ENCODE measurements at places on chromosomes 6 and 20. TPM values are rescaled to one million over a fixed set of nuclear protein-coding genes. Genes with fewer than 3 reads are reported as not detected.

DNA sequence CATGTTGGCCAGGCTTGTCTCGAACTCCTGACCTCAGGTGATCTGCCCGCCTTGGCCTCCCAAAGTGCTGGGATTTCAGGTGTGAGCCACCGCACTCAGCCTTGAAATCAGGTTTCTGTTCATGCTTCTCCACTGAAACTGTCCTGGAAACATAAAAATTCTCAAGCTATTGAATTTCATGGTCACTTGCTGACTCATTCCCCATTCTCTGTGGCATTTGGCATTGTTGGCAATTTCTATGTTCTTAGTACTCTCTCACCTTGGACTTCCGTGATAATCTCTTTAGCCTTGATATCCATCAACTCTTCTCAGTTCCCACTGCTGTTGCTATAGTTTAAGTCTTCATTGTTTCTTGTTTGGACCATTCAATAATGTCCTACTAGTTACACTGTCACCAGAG, 6.2 kb downstream of the SEL1L2 start:
- H3K4me3 ChIP-seq: no peak overlapping the region
- no peaks in the 10 kb centered on the region for H3K36me3 ChIP-seq

GRCh38 chr6:15921243-15921642, 207.6 kb upstream of the MYLIP start:
- no peak for DNase-seq
- peaks cover 11% of the 10 kb centered on the region for H3K27me3 ChIP-seq
- no peak overlapping the region for H3K27ac ChIP-seq

- H3K4me3 ChIP-seq: no peak overlapping the region
- H3K36me3 ChIP-seq: peaks cover 1% of the 10 kb centered on the region
- DNase-seq: no peak
- H3K4me1 ChIP-seq: peaks cover 2% of the 10 kb centered on the region
Measured at GRCh38 chr6:7426447-7427169, 37.0 kb downstream of the RIOK1 start.

GRCh38 chr6:25898289-25898977, 24.4 kb upstream of the SLC17A3 start:
- H3K4me3 ChIP-seq: no peak overlapping the region
- peak overlapping the region; percentile 63 for H3K27ac ChIP-seq
- DNase-seq: no peak
- H3K4me1 ChIP-seq: peaks cover 25% of the 10 kb centered on the region
- H3K36me3 ChIP-seq: no peaks in the 10 kb centered on the region
- H3K27me3 ChIP-seq: no peaks in the 10 kb centered on the region

DNA sequence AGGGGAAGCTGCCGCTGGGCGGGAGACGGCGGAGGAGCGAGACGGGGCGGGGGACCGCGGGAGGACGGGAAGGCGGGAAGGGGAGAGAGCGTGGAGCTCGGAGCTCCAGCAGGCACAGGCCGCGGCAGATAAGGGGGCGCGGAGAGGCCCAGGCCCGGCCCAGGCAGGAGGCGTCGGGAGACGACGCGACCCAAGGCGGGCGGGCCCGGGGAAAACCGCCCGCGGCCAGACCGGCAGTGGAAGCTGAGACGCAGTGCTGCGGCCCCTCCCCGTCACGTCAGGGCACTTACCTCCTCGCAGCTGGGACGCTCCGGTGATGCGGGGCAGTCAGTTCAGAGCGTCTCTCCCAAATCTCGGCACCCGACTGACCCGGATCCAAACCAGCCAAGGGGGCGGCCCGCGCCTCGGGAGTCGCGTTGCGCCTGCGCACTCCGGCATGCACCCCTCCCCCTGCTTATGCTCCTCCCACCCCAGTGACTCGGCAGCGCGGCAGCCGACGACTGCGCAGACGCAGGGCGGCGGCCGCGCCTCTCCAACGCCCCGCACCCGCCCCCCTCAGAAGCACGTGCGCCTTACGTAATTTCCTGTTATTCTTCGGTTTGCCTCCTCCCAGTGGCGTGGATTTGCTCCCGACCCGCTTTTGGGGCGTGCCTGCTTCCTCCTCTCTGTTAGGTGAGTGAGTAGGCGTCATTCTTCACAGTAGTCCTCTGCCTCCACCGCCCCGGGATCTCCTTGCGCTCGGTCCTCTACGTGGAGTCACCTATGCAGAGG, at the start of gene OSER1:
Gene OSER1 (minus strand): TSS at position 366 of the 771 bp plus-strand sequence. CDS start 3,814 bp downstream, outside the sequence.
- H3K27ac ChIP-seq: peak within 1 kb of the TSS; percentile 100
- H3K4me3 ChIP-seq: peak within 1 kb of the TSS; percentile 100
- no peaks in the 10 kb centered on the region for H3K27me3 ChIP-seq
- H3K4me1 ChIP-seq: peaks cover 56% of the 10 kb centered on the region
- DNase-seq: peak; percentile 96
- peaks cover 7% of the 10 kb centered on the region for H3K36me3 ChIP-seq

- no peaks in the 10 kb centered on the region for H3K27me3 ChIP-seq
- no peak for DNase-seq
- H3K4me1 ChIP-seq: peaks cover 54% of the 10 kb centered on the region
- no peak overlapping the region for H3K4me3 ChIP-seq
- peaks cover 18% of the 10 kb centered on the region for H3K36me3 ChIP-seq
Measured at GRCh38 chr20:25553819-25554296, 31.5 kb downstream of the NINL start.

GRCh38 chr6:40803897-40804702, 216.9 kb upstream of the LRFN2 start:
- H3K27ac ChIP-seq: no peak overlapping the region
- no peak for DNase-seq
- no peak overlapping the region for H3K4me3 ChIP-seq
- H3K4me1 ChIP-seq: peaks cover 6% of the 10 kb centered on the region

DNA sequence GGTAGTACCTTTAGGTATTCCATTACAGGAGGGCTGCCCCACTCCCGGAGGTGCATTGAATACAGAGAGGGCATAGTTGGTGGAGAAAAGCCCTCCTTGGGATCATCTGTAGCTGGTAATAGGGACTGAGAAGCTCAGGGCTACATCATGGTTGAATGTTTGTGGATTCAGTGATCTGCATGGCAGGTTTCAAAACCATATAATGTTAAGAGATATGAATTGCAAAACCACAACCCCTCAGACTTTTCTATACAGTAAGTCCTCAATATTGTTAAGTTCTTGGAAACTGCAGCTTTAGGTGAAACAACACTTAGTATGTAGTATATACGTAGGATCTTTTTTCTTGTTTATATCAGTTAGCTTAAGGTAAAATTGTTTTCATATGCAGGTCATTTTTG, 11.3 kb downstream of the TULP4 start:
- peaks cover 17% of the 10 kb centered on the region for H3K4me1 ChIP-seq
- no peaks in the 10 kb centered on the region for H3K27me3 ChIP-seq
- H3K36me3 ChIP-seq: peaks cover 11% of the 10 kb centered on the region
- peak overlapping the region; percentile 25 for H3K27ac ChIP-seq
- DNase-seq: no peak
- H3K4me3 ChIP-seq: no peak overlapping the region

DNA sequence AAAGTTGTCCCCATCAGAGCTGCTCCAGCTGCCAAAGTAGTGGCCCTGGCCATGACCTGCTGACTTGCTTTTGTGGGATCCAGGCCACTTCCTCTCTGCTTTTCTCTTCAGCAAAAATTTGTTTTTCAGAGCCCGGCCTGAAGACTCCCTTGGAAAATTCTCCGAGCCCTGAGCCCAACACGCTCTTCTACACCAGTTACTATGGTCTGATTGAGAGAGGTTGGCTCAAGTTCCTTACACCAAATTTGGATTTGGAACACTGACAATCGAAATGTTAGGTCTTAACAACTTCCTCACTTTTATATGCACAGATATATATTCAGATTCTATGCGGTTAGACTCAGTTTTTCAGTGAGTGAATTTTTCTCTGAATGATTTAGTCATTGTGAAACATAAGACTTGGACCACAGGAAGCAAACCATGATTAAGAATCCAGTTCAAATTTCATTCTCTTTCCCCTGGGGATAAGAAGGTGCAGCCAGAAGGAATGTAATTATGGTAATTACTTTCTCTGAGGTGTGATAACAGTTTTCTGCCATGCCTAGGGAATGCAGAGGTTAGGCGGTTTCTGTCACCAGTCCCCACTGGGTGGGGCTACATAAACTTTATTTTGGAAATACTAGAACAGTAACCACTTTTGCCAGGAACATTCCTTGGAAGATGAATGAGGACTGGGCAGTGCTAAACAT, 365.2 kb downstream of the SYNE1 start:
- no peak overlapping the region for H3K4me3 ChIP-seq
- H3K27ac ChIP-seq: no peak overlapping the region
- H3K27me3 ChIP-seq: no peaks in the 10 kb centered on the region
- no peak for DNase-seq
- no peaks in the 10 kb centered on the region for H3K36me3 ChIP-seq

- H3K4me1 ChIP-seq: peaks cover 56% of the 10 kb centered on the region
- H3K36me3 ChIP-seq: peaks cover 26% of the 10 kb centered on the region
- peak overlapping the region; percentile 18 for H3K4me3 ChIP-seq
- H3K27me3 ChIP-seq: no peaks in the 10 kb centered on the region
- H3K27ac ChIP-seq: peak overlapping the region; percentile 92
- DNase-seq: no peak
Measured at GRCh38 chr20:31678389-31679356, 41.0 kb downstream of the COX4I2 start.

DNA sequence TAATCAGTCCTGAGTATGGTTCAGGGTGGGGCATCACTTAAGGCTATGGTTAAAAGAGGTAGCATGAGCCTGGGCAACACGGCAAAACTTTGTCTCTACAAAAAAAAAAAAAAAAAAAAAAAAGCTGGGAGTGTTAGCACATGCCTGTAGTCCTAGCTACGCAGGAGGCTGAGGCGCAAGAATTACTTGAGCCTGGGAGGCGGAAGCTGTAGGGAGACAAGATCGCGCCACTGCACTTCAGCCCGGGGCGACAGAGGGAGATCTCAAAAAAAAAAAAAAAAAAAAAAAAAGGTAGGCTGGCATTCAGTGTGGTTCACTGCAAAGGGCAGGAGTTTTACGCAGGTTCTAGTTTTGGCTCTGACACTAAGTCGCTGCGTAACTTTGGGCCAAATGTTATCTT, 15.1 kb downstream of the ELOVL2 start:
- H3K4me3 ChIP-seq: no peak overlapping the region
- no peak overlapping the region for H3K27ac ChIP-seq
- peaks cover 23% of the 10 kb centered on the region for H3K27me3 ChIP-seq
- H3K36me3 ChIP-seq: no peaks in the 10 kb centered on the region
- no peak for DNase-seq

GRCh38 chr6:127343809-127344659, 625 bp upstream of the ECHDC1 start:
- H3K27me3 ChIP-seq: no peaks in the 10 kb centered on the region
- H3K36me3 ChIP-seq: peaks cover 13% of the 10 kb centered on the region
- H3K27ac ChIP-seq: no peak overlapping the region
- no peak for DNase-seq

DNA sequence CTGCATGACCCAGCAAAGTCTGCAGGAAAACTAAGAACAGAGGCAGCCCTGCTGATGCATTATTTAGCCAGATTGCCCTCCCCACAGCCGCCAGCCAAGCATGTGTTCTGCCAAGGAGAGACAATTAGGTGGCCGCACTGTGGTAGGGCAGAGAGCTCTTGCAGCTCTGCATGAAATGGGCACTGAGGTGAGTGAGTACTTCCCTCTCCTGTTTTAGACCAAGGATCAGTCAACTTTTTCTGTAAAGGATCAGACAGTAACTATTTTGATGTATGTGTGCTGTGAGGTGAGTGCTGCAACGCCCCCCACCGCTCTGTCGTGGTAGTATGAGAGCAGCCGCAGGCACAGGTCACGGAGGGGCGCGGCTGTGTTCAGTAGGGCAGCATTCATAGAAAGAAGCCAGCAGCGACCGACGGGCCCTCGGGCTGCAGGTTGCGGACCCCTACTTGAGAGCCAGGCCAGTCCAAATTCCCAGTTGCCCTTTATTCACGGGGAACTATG, 23.8 kb upstream of the FAM50B start:
- H3K27ac ChIP-seq: no peak overlapping the region
- peaks cover 3% of the 10 kb centered on the region for H3K27me3 ChIP-seq
- H3K4me1 ChIP-seq: peaks cover 18% of the 10 kb centered on the region

DNA sequence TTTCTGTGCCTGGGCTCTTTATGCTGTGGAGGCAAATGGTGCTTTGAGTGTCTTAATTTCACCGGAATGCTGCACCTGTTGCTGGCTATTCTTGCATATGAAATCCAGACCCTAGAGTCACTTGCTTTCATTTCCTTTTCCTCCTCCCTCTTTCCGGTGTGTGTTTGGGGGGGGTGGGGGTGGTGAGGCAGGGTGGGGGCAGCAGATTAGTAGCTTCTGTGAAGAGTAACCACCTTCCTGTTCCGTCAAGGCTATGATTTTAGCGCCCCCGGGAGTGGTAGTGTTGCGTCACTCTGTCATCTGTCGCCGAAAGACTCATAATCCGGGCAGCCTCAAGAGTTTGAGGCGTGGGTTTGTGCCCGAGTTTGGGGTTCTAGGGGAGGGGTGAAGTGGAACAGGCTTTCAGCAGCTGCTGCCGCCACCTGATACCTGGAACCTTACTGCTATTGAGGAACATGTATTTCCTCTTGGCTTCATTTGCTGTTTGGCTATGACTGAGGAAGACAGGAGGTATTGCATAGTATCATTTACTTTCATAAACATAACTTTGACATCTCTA, 49.1 kb downstream of the UTRN start:
- no peak for DNase-seq
- no peak overlapping the region for H3K27ac ChIP-seq
- H3K4me1 ChIP-seq: peaks cover 49% of the 10 kb centered on the region
- H3K4me3 ChIP-seq: no peak overlapping the region
- no peaks in the 10 kb centered on the region for H3K27me3 ChIP-seq
- H3K36me3 ChIP-seq: peaks cover 6% of the 10 kb centered on the region

- peaks cover 2% of the 10 kb centered on the region for H3K27me3 ChIP-seq
- peaks cover 8% of the 10 kb centered on the region for H3K36me3 ChIP-seq
- DNase-seq: peak; percentile 67
- H3K4me1 ChIP-seq: peaks cover 39% of the 10 kb centered on the region
- H3K4me3 ChIP-seq: peak overlapping the region; percentile 95
Measured at GRCh38 chr6:19838442-19839236, 1.5 kb downstream of the ID4 start.

GRCh38 chr20:48951646-48952045, 30.1 kb downstream of the ARFGEF2 start:
- H3K27me3 ChIP-seq: no peaks in the 10 kb centered on the region
- DNase-seq: no peak
- no peak overlapping the region for H3K27ac ChIP-seq
- H3K36me3 ChIP-seq: peaks cover 18% of the 10 kb centered on the region
- H3K4me1 ChIP-seq: peaks cover 9% of the 10 kb centered on the region

DNA sequence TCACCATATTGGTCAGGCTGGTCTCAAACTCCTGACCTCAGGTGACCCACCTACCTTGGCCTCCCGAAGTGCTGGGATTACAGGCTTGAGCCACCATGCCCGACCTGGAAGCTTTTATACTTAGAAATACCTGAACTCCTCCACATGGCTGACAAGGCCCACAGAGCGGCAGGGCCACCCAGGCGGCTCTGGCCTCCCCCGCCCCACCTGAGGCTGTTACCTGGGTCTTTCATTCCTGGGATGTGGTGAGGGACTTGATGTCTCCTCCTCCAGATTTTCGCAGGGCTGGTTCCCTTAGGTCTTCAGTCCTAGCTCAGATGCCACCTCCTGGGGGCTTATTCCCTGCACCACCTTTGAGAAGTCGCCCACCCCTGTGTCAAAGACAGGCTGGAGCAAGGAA, 152.1 kb downstream of the LY86 start:
- no peak for DNase-seq
- no peaks in the 10 kb centered on the region for H3K36me3 ChIP-seq
- peaks cover 3% of the 10 kb centered on the region for H3K4me1 ChIP-seq
- H3K27me3 ChIP-seq: no peaks in the 10 kb centered on the region
- H3K4me3 ChIP-seq: no peak overlapping the region

- DNase-seq: no peak
- H3K4me3 ChIP-seq: no peak overlapping the region
- H3K36me3 ChIP-seq: no peaks in the 10 kb centered on the region
- H3K4me1 ChIP-seq: peaks cover 5% of the 10 kb centered on the region
- no peaks in the 10 kb centered on the region for H3K27me3 ChIP-seq
Measured at GRCh38 chr20:4959592-4959991, 41.7 kb downstream of the SLC23A2 start.

PABPC1L gene
- total RNA-seq: 219 TPM

SLC35B2 gene
- total RNA-seq: 50.3 TPM

NKAPL gene
- not detected for total RNA-seq

OR12D2 gene
- total RNA-seq: not detected

DSP gene
- 366 TPM for total RNA-seq

CDH26 gene
- 13.4 TPM for total RNA-seq

BPI gene
- total RNA-seq: not detected

Data from progenitor cell of endocrine pancreas (in vitro differentiated cells).